ENCODE measurements at places on chromosomes 1 and 21.
A peak's percentile ranks its signal among the peaks of the same experiment; 100 is the strongest.

- DNase-seq = no peak
These were observed 480 bp upstream of the MIS18A start for GRCh38 chr21:32279377-32279680.

- DNase-seq = no peak
These were observed 32.6 kb downstream of the CFH start for GRCh38 chr1:196684476-196684875.

DNA sequence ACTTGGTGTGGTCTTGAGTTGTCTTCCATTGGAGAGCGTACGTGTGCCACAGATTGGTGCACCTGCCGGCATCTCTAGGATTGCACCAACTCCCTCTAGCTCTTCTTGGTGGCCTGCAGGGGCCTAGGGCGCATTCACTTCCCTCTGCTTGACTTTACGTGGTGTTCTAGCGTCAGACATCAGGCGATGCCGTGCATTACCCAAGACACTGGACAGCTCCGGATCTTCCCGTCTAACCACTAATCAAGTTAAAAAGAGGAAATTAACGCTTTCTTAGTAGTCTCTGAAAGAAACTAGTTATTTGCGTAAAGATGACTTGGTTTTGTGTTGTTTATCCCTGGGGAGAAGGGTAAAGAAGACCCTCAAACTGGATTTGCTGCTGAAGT, 510 bp upstream of the IL10RB start:
- no peak for DNase-seq

- no peak for DNase-seq
These were observed 399.8 kb upstream of the LRRC7 start for GRCh38 chr1:69167876-69168275.

GRCh38 chr1:62180639-62181038, 14.0 kb upstream of the L1TD1 start:
- DNase-seq = no peak

- DNase-seq = no peak
These were observed 35.7 kb upstream of the VAV3 start for GRCh38 chr1:108000620-108001111.

- DNase-seq = no peak
These were observed 5.5 kb downstream of the CFAP410 start for GRCh38 chr21:44333509-44334328.

DNA sequence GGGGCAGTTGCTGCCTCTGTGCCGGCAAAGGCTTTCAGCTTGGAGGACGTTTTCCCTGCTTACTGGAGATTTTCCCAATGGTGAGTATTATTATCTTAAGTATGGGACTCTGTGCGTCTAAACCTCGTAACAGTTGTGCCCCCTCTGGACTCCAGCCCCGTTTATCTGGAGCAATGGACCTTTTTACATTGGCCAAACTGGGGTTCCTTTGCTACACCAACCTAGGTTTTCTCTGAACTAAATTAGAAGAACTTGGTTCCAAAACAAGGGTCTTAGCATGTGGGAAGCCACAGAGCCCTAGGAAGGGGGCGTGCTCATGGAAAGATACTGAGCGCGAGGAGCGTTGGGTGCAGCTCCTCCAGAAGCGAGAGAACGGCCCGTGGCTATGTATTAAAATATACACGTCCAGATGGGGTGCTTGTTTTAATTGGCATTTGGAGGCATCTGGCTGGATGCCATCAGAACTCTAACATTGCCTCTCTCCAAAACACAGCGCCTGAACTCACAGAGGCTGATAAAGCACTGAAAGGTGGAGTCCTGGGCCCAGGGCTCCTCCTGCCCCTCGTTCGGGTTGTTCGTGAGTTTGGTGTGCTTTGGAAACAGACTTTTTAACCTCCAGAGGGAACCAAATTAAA, 28.4 kb downstream of the POFUT2 start:
- DNase-seq = no peak

DNA sequence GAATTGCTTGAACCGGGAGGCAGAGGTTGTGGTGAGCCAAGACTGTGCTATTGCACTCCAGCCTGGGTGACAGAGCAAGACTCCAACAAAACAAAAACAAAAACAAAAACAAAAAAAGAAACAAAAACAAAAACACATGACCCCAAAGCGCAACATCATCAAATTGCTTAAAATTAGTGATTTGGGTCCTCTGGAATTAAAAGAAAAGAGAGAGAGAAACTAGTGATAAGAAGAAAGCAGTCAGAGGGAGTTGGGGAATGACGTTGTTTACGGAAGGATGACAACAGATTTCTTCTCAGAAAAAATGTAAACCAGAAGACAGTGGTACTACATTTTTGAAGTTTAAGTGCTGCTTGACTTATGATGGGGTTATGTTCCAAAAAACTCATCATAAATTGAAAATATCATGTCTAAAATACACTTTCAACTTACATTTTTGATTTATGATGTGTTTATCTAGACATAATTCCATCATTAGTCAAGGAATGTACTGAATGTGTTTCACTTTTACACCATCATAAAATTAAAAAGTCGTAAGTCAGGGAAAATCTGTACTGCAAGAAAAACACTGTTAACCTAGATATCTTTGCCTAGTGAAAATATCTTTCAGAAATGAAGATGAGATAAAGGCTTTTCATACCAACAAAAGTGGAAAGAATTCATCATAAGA, 88.0 kb downstream of the MT1HL1 start:
- DNase-seq = no peak

GRCh38 chr1:189212606-189213005, 1265.1 kb downstream of the BRINP3 start:
- DNase-seq = no peak

DNA sequence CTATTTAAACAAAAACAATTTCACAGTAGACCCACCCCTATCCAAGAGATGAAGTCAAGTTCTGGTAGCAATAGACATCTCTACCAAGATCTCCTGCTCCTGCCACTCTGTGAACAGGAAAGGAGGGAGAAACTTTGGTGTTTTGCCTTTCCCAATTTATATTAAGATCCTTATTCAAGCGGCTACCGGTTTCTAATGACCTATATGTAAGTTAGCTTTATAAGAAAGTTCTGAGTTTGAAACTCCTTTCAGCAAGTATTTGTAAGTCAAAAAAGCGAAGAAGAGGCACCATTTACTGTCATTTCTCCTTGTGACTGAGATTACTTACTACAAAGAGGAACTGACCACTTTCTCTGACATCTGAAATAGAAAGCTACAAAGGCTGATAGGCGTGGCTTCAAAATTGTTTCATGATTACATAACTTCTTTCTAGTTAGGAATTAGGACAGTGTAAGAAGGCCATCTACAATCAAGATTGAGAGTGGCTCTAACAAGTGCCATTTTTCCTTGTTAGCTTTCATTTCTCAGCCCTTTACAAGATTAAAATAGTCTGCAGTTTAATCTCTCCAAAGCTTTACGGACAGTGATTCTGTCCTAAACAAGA, at the start of gene MNDA:
Gene MNDA, plus strand, starts transcription at position 448 of the 604 bp plus-strand sequence. CDS start 10,803 bp downstream, outside the sequence.
- no peak for DNase-seq

- no peak for DNase-seq
These were observed 77.1 kb downstream of the RYR2 start for GRCh38 chr1:237119091-237119490.

DNA sequence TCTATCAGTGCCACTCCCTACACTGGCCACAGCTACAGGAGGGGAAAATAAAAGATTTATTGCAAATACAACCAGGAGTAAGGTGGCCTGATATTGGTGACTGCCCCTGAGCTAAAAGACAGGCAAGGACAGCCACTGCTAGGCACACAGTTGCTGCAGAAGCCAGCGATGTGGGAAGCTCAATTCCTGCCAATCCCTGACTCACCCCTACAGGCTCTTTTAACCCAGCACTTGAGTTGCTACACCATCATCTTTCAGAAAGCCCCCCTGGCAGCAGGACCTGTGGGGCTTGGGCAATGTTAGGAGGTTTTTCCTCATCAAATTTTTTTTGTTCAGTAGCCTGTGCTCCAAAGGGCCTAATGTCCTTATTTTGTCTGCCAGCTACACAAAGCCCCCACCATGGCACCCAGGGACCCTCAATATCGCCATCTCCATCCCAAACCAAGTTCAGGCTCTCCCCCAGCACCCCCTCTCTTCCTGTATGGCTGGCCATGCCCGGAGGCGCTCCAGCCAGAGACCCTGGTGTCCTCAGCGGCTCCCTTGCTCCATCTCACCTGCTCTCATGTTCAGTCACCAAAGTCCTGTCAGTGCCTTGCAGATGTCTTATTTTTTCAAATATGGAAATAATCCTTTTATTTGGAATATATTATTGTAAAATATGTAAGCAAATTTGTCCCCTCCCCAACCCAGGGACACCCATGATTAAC, 13.4 kb downstream of the CLEC20A start:
- no peak for DNase-seq

DNA sequence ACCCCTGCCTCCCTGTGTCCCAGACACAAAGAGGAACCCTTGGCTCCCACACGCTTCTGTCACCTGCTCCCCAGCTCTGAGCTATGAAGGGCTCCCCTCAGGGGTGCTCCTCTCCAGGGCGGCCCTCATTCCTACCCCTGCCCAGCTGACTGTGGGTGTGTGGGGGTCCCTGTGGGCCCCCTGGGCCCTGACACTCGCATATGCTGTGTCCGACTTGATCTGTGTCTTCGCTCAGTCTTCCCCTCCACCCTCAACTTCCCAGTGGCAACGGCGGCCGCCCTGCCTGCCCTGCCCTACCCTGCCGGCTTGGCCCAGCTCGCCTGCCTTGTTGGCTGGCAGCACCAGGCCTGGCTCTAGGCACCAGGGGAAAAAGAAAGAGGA, 1.2 kb downstream of the KCNQ4 start:
- DNase-seq = no peak

GRCh38 chr1:156251527-156251926, 3.7 kb upstream of the PAQR6 start:
- no peak for DNase-seq

GRCh38 chr1:198298640-198299039, 141.8 kb downstream of the NEK7 start:
- no peak for DNase-seq

DNA sequence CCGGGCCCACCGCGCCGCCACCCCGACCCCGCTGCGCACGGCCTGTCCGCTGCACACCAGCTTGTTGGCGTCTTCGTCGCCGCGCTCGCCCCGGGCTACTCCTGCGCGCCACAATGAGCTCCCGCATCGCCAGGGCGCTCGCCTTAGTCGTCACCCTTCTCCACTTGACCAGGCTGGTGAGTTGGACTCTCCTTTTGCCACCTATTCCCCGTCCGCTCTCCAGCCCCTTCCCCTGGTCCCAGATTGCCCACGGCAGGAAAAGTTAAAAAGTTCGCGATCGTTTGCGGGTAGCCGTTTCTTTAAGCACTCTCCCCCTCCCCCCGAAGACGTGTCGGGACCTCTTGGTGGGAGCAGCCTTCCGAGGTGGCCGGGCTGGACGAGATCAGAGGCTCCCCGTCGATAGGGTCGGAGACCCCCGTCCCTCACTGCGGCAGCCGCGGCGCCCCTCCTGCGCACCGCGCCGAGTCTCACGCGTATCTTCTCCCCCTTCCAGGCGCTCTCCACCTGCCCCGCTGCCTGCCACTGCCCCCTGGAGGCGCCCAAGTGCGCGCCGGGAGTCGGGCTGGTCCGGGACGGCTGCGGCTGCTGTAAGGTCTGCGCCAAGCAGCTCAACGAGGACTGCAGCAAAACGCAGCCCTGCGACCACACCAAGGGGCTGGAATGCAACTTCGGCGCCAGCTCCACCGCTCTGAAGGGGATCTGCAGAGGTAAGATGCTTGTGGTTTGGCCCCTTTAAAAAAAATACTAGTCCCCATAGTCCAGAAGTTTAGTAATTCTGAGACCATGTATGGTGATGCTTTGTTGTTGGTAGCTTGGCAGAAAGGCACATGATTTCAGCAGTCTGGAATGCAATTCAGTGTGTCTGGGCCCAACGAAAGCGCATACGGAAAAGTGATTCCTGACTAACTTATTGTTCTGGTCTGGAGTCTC, 576 bp downstream of the CCN1 start:
- DNase-seq = peak; percentile 65

DNA sequence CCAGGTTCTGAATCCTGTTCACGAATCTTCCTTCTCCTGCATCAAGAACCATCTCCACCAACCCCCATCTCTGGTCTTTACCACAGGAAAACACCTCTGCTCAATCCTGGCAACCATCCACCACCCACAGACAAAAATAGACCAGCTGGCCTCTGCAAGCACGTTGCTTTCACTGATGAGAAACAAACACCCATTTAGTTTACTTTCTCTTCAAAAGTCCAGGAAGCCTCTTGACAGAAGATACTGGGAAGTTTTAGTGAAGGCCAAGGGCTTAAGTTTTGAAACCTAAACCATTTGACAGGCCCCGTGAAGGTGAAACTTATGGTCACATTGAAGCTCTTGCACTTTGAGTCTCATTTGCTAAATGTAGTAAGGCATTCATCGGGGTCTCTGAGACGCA, 122.6 kb upstream of the PPP2R5A start:
- peak; percentile 52 for DNase-seq

DNA sequence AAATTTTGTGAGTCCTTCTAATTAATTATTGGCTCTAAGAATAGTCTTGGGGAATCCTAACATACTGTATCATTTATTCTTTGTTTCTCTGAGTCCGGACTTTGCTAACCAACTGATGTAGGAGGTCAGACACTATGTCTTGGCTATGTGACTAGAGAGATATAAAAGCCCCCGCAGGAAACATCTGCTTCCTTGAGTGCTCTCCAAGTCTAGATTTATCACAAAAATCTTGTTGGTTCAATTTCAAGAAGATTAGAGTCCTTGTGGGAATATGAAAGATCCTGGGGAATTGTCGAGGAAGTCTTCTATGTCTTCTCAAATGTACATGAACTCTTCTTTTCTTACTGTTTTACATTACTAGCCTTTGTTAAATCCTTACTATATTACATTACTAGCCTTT, 1712.5 kb downstream of the NCAM2 start:
- DNase-seq = no peak
